Stimulated activated CD8-positive, alpha-beta memory T cell treated with anti-CD3 and anti-CD28 coated beads, Interleukin-7, amount 100 ng/mL, for 1 hour (primary cell): ENCODE measurements at places on chromosomes 5 and 9.

DNA sequence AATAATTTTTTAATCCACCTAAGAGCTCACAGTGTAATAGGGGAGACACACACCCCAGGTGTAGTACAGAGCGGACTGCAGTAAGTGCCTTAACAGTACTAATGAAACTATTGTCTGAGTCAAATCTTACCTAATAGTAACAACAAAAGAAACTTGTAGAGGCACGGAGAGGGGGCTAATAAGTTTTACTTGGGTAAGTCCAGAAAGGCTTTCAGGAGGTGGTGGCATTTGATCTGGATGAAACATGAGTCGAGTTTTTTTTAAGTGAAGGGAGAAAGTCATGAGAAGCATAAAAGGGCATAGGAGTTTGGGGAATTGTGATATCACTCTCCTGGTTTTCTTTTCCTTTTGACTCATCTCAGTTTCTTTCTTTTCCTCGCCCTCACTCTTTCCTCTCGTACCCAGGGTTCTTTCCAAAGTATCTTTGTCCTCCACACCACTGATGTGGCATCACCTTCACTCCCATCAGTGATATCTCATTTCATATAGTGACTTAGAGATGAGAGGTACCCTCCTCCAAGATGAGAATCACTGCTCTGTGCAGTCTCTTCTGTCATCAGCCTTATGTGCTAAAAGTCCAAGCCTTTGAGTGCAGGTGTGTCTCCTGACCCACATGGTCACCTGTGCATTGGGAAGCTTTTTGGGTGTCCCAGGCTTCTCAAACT, 2.0 kb downstream of the CTNNA1 start:
- no peak for DNase-seq

- no peak for DNase-seq
These were observed 80.5 kb downstream of the SMIM15 start for GRCh38 chr5:61081741-61082140.

DNA sequence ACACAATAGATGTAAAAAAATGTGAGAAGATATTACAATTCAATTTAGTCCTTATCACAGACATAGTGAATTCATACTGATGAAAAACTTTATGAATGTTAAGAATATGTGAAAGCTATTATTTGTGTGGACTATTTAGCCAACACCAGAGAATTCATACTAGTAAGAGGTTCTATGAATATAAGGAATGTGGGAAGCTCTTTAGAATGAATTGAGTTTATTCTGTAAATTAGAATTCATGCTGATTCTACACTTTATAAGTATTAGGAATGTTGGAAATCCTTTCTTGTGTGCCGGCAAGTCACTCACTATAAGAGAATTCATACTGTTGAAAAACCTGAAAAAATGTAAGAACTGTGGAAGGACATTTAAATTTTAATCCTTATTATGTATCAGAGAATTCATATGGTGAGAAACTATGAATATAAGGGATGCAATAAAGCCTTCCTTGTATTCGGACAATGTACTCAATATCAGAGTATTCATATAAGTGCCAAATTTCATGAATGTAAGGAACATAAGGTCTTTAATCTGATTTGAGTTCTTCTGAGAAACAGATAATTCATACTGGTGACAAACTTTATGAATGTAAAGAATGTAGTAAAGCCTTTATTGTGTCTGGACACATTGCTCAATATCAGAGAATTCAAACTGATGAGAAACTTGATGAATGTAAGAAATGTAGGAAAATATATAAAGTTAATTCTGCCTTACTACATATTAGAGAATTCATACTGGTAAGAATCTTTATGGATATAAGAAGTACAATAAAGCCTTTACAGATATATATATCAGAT, 21.6 kb upstream of the PCDHA1 start:
- DNase-seq, result no peak

DNA sequence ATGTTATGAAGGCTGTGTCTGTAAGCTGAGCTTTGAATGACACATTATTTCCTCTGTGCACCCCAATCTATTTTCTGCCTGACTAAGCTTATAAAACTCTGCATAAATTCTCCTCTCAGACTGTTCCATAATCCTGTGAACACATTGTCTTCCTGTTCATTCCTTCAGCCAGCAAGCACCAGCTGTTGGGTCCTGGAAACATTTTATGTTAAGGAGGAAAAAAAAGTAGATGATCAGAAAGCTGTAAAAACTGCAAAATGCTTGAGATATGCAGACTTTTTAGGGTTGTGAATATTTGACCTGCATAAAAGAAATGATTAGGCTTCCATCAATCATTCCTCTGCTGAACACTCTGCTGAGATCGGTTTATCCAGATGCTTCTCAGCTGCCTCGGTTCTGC, 1246.0 kb upstream of the DMAC1 start:
- DNase-seq, result no peak

- DNase-seq, result no peak
These were observed 137.0 kb downstream of the WDR41 start for GRCh38 chr5:77355080-77355479.

DNA sequence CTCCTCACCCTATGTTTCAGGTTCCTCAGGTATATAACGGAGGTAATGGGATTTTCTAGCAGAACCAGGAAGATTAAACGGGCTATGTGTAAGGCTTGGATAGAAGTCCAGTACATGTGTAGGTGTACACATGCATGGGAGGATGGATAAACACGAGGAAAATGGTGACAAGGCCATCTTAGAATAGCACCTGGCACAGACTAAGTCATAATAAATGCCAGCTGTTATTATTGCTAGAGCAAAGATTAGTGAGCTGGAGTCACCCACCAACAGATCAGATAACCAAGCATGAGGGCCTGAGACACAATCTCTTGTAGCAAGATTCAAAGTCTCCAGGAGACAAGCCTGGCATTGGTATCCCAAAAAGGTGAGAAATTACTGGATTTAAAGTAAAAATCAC, 21.1 kb downstream of the SPOCK1 start:
- no peak for DNase-seq

GRCh38 chr5:176747670-176748072, 62.7 kb upstream of the UNC5A start:
- no peak for DNase-seq

DNA sequence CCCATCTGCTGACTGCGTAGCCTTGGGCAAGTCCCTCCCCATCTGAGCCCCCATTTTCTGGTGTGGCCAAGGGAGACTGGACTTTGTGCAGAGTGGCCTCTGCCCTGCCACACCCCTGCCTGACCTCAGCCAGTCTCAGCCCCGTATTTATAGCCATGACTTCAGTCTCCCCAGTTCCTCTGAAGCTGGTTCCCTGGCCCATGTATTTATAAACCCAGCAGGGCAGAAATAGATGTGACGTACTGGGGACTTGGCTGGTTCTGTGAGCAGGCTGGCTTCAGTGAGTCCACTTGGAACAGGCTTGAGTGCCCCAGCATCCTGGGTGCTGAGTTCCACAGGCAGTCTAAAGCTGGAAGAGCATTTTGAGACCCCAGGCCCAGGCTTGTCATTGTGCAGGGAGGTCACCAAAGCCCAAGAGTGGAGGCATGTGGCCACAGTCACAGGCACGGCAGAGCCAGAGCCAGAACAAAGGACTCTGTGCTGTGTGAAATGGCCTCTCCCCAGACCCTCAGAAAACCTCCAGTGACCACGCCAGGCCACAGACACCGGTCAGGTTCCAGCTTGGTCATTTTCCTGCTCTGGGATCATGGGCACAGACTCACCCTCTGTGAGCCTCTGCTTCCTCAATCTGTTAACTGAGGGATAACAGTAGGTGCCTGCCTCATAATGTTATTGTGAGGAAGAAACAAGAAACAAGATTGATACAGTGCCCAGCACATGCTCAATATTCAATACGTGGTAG, 30.4 kb upstream of the SYNPO start:
- DNase-seq, result no peak

- DNase-seq, result no peak
These were observed 8.0 kb downstream of the ENHO start for GRCh38 chr9:34514816-34515215.

- no peak for DNase-seq
These were observed 52.6 kb upstream of the TNC start for GRCh38 chr9:115170358-115171073.

GRCh38 chr9:119736491-119737454, 367.5 kb upstream of the BRINP1 start:
- no peak for DNase-seq
